ENCODE measurements at places on chromosomes 2 and 18.

DNA sequence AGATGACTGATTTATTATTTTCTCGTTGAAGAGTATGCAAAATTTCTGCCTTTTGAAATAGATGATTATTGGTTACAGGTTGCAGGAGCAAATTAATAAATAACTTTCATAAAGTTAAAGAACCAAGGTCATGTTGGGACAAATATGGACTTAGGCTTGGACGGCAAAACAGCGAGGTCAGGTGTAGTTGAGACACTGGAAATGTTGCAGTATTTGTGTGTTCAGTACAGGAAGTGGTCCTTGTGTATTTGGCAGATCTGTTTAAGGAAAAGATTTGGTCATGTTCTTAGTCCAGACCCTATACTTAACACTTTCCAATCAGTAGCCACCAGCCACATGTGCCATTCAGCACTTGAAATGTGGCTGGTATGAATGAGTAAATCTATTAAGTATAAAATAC, 486.5 kb downstream of the TDRD15 start:
- no peak overlapping the region for H3K27ac ChIP-seq
- no peaks in the 10 kb centered on the region for H3K27me3 ChIP-seq
- H3K4me1 ChIP-seq, result no peaks in the 10 kb centered on the region
- H3K4me3 ChIP-seq, result no peak overlapping the region

DNA sequence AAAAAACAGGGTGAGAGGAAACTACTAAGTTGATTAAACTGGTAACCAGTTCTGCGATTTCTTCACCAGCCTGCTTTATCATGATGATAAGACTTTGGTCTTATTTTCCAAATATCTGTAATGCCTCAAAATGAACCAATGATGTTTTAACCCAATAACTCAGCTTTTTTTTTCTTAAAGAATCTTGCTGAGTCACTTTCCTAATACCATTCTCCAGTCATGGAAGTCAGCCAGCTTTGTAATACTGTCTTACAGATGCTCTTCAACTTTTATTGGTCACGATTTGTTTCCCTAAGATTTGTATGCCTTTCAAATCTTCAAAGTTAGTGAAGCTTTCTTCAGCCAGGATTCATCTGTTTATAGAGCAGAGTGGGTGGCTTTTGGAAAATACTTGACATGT, 47.7 kb upstream of the SMIM21 start:
- no peak overlapping the region for H3K27ac ChIP-seq
- no peaks in the 10 kb centered on the region for H3K4me1 ChIP-seq
- DNase-seq, result no peak

DNA sequence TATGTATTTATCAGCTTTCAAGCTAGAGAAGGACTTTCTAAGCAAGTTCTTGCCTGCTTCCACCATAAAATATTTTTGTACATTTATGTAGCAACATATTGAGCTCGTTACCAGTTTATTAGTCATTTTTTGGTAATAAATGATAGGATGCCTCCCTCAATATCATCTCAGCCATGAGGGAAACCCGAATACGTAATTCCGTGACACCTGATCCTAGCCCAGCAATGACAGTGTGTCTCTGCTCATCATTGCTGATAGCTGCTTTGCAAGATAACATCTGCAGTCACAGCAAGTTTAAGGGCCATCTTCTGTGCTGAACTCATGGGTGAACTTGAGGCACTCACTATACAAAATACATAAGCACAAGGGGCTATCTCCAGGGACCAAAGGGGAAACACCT, 62.2 kb downstream of the COL6A3 start:
- no peak overlapping the region for H3K4me3 ChIP-seq
- H3K27ac ChIP-seq, result no peak overlapping the region
- H3K4me1 ChIP-seq, result no peaks in the 10 kb centered on the region
- H3K36me3 ChIP-seq, result no peaks in the 10 kb centered on the region
- peaks cover 99% of the 10 kb centered on the region for H3K27me3 ChIP-seq
- DNase-seq, result no peak

DNA sequence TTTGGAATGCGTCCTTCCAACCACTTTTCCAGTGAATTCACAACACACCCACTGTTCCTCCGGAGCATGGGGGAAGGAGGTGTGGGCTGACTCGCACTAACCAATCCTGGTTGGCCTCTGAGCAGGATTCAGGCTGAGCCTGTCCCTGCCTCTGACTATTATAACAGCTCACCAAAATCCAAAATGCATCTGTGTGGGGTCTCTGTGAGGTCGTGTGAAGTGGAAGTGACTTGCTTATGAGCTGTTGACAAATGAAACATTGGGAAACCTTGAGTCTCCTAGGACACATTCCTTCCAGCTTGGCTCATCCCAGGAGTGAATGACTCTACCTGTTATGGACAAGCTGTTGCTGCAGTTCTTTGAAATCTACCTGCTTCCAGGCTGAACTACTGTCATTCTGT, 1.5 kb downstream of the CIDEA start:
- no peak overlapping the region for H3K4me3 ChIP-seq
- DNase-seq, result no peak
- H3K27ac ChIP-seq, result no peak overlapping the region

GRCh38 chr2:179393481-179393880, 128.8 kb upstream of the SESTD1 start:
- H3K4me3 ChIP-seq, result no peak overlapping the region
- no peak overlapping the region for H3K27ac ChIP-seq
- H3K36me3 ChIP-seq, result no peaks in the 10 kb centered on the region

DNA sequence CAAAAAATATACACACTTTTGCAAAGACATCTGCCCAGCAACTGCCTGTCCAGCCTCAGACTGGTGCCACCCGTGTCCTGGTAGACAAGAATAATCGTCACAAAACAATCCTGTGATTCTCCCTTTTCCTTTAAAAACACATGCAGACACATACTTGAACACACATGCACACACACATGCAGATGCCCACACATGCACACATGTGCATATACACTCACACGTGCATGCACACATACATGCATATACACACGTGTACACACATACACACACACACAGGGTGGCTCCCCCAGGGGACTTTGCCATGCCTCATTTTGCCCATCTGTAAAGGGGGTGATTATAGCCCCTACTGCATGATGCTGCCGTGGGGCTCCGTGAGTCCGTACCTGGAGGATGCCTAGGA, 24.9 kb upstream of the ALPP start:
- no peak for DNase-seq
- no peak overlapping the region for H3K27ac ChIP-seq
- no peaks in the 10 kb centered on the region for H3K4me1 ChIP-seq

GRCh38 chr2:64639691-64640090, 14.0 kb downstream of the SERTAD2 start:
- H3K27me3 ChIP-seq, result no peaks in the 10 kb centered on the region
- no peak overlapping the region for H3K27ac ChIP-seq
- no peak overlapping the region for H3K4me3 ChIP-seq
- H3K4me1 ChIP-seq, result peaks cover 53% of the 10 kb centered on the region

DNA sequence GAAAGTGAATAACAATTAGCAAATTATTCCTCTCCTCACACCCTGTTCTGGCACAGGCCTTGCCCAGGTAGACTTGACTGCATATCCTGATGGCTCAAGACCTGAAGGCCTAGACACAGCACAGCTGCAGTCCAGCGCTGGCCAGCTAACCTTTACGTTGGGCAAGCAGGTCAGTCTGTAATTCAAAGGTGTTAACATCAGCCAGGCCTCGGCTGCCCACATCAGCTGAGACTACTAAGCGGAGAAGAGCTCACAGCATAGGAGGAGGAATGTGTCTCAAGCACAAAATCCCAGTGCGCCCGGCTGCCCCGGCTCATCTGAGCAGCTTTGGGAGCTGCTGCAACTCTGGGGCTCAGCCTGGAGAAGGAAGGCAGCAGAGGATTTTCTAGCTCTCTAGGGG, 33.5 kb upstream of the OTOF start:
- H3K36me3 ChIP-seq, result no peaks in the 10 kb centered on the region
- no peak for DNase-seq
- H3K4me1 ChIP-seq, result no peaks in the 10 kb centered on the region
- no peak overlapping the region for H3K27ac ChIP-seq
- H3K27me3 ChIP-seq, result peaks cover 76% of the 10 kb centered on the region

GRCh38 chr2:134366359-134366758, 112.5 kb downstream of the MGAT5 start:
- DNase-seq, result no peak
- no peak overlapping the region for H3K27ac ChIP-seq
- H3K4me3 ChIP-seq, result no peak overlapping the region
- peaks cover 8% of the 10 kb centered on the region for H3K4me1 ChIP-seq

GRCh38 chr2:42136782-42137124, 32.4 kb upstream of the EML4 start:
- H3K27me3 ChIP-seq, result no peaks in the 10 kb centered on the region
- H3K27ac ChIP-seq, result no peak overlapping the region
- DNase-seq, result no peak
- peaks cover 70% of the 10 kb centered on the region for H3K4me1 ChIP-seq
- H3K36me3 ChIP-seq, result peaks cover 4% of the 10 kb centered on the region

Measured in Calu3 (cell line).